ENCODE measurements at places on chromosomes 3 and 15.

- no peak for DNase-seq
Measured at GRCh38 chr3:177713928-177714900, 516.9 kb upstream of the TBL1XR1 start.

GRCh38 chr3:196124608-196125007 lies 42.7 kb upstream of the TFRC start:
- DNase-seq, result no peak

- no peak for DNase-seq
Measured at GRCh38 chr3:113240841-113241240, 29.5 kb downstream of the BOC start.

DNA sequence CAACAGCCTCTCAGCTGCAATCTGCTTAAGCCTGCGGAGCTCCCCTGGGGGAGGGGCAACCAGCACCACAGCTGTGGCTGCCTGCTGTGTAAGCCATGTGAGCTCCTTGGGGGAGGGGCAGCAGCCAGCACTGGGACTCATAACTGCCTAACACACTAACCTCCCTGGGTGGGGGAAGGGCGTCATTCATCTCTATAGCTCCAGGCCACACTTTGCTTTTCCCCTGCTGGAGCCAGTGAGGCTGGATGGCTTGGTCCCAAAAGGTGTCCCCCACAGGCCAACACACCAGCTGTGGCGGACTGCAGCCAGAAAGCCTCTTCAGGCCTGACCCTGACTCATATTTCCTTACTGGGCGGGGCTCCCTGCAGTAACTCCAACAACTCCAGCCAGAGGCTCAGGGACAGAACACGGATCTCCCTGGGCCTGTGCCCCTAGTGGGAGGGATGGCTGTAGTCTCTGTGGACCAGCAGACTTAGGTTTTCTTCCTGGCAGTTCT lies 129.8 kb downstream of the PPM1L start:
- DNase-seq, result peak; percentile 48

DNA sequence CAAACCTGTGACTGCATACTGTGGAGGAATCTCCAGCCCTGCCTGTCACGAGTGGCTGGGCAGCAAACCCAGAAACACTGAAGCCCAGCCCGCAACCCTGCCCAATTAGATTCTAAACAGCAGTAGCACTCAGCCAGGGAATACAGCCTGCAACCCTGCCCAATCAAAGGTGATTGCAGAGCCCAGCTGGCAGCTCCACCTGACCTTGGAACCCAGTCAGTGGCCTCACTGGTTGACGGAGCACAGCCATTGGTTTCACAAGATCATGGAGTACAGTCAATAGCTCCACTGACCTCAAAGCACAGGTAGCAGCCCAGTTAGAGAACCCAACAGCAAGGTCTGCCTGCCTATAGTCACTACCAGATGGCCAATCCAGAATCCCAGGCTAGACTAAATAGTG lies 35.2 kb upstream of the MYLK start:
- no peak for DNase-seq

DNA sequence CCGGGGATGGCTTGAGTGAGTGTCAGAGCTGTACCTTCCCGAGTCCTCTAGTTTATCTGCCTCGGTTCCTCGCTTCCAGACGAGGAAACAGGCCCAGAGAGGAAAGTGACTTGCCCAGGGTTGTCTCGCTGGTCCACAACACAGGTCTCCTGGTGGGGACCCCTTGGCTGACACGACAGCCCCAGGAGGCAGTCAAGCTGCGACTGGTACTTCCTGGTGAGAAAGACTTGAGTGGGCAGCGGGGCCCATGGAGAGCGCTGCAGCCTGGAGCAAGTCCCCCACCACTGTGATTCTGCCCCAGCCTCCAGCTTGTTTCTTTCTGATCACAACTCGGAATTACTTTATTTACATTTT lies 600 bp upstream of the CHRNA5 start:
- DNase-seq, result no peak

DNA sequence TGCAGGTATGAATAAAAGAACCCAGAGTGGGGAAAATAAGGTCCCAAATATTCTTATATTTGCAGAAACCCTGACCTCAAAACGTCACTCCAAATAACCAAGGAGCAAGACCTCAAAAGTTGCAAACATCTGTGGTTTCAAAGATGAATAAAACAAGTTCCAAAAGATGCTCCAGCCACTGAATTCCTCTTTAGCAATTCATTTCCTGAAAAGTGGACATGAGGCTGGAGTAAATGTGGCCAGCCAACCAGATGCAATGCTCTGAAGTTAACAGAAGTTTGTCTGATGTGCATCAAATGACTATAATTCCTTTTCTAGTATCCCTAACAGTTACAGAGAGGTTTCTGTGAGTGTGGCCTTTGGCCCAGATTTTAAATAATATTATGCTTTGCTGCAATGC lies 71.2 kb upstream of the WNT5A start:
- no peak for DNase-seq

- DNase-seq, result no peak
Measured at GRCh38 chr15:100694381-100695021, 92.1 kb downstream of the ASB7 start.

DNA sequence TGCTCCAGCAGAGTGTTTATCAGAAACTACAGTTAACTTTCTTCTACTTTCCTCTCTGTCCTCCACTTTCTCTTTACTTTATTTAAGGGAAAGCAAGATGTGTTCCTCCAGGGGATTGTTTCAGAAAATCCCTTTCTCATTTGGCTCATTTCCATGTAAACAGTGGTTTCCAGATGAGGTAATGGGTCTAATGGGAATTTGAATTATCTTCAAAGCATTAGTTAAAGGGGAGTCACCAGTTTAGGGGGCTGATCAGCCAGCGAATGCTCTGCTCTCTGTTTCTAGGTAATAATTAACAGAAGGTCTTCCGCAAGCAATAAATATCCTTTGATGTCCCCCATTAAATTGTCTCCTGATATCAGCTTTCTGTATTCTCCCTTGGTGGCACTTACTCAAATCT lies 30.4 kb upstream of the ZNF639 start:
- no peak for DNase-seq

DNA sequence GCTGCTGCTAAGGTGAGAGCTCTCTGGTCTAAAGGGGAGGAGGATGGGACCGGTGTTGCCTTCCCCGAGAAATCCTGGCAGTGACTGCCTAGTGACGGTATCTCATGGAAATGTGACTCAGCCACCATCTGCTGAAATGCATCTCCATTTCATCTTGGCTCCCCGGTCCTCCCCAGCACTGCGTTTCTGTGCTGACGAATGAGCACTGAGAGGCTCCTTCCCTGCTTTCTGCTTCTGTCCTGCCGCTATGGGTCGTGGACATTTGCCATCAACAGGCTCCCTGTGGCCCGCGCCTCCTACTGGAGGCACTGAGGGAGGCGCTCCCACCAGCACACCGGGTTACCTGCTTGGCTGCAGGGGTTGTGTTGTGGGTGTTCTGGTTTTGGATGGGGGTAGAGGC lies 13.5 kb upstream of the SEC13 start:
- DNase-seq, result no peak

DNA sequence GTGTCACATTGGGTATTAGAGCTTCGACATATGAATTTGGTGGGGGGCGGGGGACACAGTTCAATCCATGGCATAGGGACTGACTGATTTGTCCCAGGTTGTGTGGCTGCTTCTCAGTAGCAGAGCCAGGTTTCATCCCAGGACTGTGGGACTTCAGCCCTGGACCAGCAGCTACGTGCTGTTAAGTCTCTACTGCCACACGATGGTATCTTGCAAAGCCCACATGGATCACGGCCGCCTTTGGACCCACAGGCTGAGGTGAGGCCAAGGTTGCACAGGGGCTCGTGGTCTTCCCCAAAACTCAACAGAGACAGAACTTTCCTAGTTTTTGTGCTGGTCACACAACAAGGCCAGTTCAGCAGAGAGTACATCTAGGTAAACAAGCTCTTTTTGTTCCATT lies 97.4 kb downstream of the LRRK1 start:
- no peak for DNase-seq

DNA sequence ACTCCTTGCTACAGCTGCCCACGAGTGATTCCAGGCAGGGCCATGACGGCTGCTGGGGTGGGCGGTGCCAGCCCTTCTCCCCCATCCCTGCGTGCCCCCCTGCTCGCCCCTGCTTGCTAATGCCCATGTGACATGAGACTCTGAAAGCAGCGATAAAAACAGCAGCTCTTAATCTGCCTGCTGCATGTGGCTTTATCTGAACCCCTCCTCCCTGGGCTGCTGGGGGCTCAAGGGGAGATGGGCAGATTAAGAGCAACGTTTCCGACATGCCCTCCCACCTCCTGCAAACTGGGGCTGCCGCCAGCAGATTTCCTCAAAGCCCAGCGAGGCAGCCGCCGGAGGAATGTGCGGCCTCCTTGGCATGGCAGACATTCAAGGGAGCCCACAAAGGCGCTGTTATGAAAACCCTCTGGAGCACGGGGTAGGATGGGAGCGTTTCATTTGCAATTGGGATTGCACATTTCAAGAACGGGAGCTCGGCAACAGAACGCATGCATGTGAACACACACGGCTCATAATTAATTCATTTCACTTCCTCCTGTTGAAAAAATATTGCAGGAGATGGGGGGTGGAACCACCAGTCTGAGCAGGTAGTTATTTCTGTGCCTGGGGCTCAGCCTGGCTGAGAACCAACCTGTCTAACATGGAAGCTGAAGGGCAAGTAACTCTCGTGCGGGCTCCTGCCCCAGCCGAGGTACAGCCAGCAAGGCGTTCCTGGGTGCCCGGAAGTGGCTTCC lies 504.2 kb upstream of the PROK2 start:
- peak; percentile 62 for DNase-seq

DNA sequence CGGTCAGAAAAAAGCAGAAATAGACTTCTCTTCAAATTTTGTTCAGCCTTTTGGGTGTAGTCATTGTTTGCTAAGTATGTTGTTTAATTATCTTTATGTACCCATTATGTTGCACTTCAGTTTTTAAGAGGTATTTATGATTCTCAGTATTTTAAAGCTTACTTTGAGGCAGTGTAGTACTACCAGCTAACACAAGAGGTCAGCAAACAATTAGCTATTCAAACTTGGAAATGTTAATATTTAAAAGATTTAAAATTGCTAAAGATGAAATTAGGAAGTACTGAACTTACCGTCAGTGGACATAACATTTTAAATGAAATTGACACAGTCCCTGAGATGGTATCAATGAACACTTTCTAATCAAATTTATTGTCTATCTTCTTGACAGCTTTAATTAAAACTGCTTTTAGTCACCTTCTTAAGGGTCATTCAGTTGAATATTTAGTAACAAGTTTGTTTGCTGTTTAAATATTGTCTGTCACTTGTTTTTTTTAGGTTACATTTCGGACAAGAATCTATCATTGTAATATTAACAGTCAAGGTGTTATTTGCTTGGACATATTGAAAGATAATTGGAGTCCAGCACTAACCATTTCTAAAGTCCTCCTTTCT lies 28.1 kb downstream of the NKIRAS1 start:
- no peak for DNase-seq

GRCh38 chr3:184742676-184743135 lies 30.8 kb upstream of the MAGEF1 start:
- no peak for DNase-seq

DNA sequence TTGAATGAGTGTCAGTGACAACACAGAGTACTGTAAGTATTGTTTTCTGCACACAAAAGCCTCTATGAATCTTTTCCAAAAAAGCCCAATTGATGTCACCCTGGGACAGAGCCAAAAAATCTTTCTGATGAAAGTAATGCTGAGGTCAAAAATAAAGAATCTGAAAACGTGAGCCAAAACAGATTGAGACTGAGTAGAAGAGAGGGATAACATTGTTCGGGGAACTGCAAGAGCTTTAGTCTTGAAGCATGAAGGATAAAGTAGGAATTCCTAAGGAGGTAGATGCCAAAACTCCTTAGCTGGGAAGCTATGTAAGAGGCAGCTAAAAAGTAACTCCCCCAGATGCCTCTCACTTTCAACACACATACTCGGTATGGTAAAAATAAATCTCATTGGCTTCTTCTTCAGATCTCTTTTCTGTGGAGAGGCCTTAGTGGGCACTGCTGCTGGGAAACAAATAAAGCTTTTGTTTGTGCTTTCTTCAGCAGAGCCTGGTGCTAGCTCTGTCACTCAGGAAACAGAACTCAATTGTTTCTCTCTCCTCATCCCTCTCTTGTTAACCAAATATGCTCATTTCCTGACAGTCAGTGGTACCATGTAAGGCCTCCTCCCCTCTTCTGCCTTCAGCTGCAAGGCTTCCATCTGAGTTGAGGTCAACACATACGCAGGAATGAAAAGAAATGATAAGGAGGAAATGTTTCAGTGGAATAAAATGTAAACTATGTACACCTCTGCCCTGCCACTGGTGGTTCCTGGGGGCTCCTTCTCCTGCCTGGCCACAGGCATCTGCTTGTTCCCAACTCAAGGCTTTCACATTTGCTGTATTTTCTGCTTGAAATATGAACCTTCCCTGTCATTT lies 58.1 kb downstream of the CD200 start:
- DNase-seq, result peak; percentile 35

DNA sequence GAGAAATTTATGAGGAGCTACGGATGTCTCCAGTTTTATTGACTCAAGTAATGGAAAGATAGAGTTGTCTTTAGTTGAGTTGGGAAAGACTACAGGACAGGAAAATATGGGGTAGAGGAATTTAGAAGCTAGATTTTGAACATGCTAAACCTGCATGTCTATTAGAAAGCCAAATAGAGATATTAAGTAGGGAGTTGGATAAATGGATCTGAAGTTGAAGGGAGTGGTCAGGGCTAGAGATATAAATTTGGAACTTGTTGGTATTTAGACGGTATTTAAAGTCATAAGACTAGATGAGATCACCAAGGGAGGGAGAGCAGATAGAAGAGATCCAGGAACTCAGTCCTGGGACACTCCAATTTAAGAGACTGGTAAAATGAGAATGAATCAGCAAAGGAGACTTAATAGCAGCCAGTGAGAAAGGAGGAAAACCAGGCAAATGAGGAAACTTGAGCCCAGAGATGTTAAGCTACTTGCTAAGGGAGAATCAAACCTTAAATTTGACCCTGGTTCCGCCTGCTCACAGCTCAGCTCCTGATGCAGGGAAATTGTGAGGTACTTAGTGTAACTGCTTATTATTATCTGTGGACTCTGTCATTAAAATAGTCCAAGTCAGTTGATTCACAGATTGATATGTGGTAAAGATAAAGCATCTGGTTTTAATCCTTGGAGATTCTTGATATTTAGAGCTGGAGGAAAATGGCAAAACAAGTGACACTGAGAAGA lies 35.8 kb downstream of the ABI3BP start:
- no peak for DNase-seq

DNA sequence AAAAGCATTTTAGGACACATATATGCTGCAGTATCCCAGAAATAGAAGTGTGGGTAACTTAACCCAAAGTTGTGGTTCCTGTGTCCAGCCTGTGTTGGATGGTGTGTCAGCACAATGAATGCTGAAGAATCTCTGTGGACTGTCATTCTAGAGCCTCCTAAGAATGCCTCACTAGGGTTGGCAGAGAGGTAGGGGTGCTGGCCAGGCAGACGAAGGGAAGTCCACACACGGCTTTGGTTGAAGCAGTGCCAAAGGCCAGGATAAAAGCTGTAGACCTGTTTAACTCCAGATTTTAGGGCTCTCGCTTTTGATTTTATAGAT lies 43.7 kb upstream of the TIPARP start:
- no peak for DNase-seq

Measured in hypothalamus (tissue), 51 donors.